ENCODE measurements at places on chromosomes 13 and 19.

GRCh38 chr19:41366089-41366488, 2.1 kb upstream of the B9D2 start:
- DNase-seq: no peak

GRCh38 chr13:60111691-60112090, 52.0 kb downstream of the DIAPH3 start:
- DNase-seq: peak; percentile 1

- DNase-seq: no peak
Observed at GRCh38 chr19:17767559-17767958, 16.3 kb downstream of the FCHO1 start.

DNA sequence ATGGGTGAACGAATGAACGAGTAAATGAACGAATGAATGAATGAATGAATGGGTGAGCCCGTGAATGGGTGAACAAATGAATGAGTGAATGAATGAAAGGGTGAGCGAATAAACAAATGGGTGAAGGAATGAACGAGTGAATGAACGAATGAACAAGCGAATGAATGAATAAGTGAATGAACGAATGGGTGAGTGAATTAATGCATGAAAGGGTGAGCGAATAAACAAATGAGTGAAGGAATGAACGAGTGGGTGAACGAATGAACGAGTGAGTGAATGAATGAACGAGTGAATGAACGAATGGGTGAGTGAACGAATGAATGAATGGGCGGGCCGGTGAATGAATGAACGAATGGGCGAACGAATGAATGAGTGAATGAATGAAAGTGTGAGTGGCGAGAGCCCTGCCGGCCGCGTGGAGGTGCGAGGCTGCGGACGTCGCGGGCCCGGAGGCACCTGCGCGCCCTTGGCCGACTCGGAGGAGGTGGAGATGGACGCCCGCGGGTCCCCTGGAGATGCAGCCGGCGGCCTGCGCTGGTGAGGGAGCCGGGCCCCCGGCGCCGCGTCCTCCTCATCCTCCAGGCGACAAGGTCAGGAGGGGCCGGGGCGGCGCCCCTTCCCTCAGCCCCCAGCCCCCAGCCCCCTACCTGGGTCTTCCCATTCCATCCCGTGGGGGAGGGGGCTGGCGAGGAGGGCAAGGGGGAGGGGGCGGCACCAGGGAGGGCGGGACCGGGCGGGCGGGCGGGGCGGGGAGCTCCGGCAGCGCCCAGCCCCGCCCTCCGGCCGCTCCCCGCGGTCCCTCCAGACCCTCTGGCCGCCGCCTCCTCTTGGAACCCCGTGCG, 15.4 kb downstream of the ANKRD24 start:
- DNase-seq: no peak

GRCh38 chr13:65125236-65125635, 2104.9 kb downstream of the PCDH9 start:
- DNase-seq: no peak

GRCh38 chr13:105971312-105971711, 564.1 kb downstream of the EFNB2 start:
- DNase-seq: no peak

- no peak for DNase-seq
Observed at GRCh38 chr13:29924482-29925350, 74.3 kb upstream of the UBL3 start.

- DNase-seq: no peak
Observed at GRCh38 chr13:97390941-97391600, 42.9 kb upstream of the RAP2A start.

GRCh38 chr19:52270266-52270885, 989 bp downstream of the ZNF766 start:
- DNase-seq: no peak

DNA sequence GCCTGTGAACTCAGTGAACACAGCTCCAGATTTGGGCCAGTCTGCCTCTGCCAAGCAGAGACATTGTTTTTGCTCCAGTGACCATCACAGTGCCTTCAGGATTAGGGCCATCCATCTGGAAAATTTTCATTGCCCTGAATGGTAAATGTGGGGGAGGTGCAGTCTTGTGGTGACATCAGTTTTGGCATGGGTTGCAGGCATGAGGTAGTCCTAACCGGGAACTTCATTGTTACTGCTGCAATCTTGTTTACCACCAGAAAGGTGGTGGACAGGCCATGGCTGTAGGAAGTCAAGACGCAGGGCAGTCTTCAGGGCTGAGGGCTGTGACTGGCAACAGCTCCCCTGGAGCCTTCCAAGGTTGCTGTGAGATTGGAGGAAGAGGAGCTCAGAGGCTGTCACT, 55.2 kb downstream of the SPATA13 start:
- DNase-seq: no peak

GRCh38 chr13:86933676-86934075, 737.5 kb upstream of the SLITRK5 start:
- DNase-seq: no peak

GRCh38 chr13:34006011-34006410, 188.1 kb downstream of the RFC3 start:
- no peak for DNase-seq

- DNase-seq: no peak
Observed at GRCh38 chr13:27130979-27131623, 40.5 kb downstream of the USP12 start.

GRCh38 chr19:12265921-12266704, 28.6 kb downstream of the ZNF44 start:
- no peak for DNase-seq

DNA sequence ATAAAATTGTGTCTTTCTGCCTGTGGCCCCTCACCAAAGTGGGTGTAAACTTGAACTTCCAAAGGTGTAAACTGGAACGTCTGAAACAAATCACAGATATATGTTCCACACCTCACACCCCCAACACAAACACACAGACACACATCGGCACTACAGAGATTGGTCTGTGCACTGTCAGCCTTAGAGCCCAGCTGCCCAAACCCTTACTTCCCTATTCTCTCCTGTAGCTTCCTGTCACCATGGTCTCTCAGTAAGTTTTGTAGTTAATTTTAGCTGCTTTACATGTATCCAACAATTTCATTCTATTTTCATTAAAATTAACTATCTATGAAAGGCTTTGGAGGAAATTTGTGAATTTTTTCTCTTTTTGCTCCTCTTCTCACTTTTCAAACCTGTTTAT, 5.4 kb downstream of the TM9SF2 start:
- DNase-seq: no peak

GRCh38 chr13:39521701-39522100, 81.3 kb downstream of the LHFPL6 start:
- DNase-seq: no peak

DNA sequence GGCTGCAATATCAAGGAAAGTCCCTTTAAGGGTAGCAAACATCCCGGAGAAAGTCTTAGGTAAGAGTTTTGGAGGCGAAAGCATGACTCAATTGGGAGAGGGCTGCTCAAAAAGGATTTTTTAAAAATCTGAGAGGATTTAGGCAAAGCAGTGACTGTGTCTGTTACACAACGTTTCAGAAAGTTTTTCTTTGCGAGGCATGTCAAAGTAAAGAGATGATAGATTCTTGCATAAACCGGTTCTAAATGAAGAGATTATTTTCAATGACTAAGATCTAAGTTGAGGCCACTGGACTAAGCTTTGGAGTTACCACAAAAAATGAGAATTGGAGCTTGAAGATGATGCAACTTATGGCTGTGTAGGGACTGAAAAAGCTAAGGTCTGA, 43.7 kb upstream of the ENOX1 start:
- DNase-seq: peak; percentile 82

GRCh38 chr19:13972368-13973155, 20.3 kb downstream of the DCAF15 start:
- no peak for DNase-seq

DNA sequence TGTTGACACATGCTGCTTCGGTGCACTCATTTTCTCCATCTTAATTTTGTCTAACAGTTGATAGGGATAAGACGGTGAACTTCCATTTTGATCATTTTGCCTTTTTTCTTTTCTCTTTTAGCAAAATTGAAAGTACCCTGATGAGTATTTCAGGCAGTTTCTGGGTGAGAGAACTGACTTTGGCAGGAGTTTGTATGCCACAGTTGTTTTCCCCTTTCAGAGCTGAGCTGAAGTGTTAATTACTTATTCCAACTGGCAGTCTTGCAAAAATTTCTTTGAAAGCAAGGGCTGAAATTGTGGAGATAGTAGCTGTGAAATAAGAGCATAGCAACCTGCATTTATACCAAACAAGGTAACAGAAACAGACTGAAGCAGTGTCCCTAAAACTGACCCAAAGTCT, 180.2 kb downstream of the SLITRK5 start:
- DNase-seq: no peak

DNA sequence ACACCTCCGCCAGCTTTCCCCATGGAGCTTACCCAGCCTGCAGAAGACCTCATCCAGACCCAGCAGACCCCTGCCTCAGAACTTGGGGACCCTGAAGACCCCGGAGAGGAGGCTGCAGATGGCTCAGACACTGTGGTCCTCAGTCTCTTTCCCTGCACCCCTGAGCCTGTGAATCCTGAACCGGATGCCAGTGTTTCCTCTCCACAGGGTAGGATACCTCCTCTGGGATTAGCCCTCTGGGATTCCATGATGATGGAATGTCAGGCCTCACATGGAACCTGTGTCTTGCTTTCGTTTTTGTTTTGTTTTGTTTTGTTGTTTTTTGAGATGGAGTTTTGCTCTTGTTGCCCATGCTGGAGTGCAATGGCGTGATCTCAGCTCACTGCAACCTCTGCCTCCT, 1.9 kb downstream of the RFXANK start:
- no peak for DNase-seq

- no peak for DNase-seq
Observed at GRCh38 chr19:3024870-3025548, 4.1 kb downstream of the TLE2 start.

DNA sequence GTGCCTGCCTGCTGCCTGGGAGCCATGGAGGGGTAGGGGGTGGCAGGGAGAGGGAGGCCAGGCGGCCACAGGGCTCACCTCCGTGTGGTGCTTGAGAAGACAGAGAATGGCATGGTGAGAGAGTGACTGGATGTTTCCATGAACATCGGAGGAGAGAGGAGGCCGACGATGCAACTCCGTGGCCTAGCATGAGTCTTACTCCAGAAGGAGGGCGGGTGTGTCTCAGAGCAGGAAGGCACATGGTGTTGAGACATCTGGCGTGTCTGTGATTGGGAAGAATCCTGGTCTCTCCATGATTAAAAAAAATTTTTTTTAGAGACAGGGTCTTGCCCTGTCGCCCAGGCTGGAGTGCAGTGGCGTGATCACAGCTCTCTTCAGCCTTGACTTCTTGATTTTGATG, 5.1 kb downstream of the IRGC start:
- no peak for DNase-seq

DNA sequence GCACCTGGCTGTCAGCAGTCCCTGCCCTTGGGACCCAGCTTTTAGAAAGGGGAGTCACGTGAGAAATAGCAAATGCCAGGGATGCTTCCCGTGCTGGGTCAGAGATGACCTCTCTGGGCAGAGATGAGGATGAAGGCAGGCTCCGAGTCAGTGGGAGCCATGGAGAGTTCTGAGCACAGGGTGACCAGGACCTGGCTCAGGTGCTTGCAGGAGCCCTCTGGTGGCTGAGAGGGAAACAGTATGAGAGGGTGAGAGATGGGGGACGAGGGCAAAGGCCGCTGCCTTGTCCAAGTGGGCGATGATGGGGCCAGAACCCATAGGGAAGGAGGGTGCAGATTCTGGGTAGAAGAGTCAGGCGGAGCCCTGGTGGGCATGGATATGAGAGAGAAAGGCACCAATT, 15.8 kb downstream of the TMED1 start:
- no peak for DNase-seq

- no peak for DNase-seq
Observed at GRCh38 chr13:30900952-30901749, 4.9 kb upstream of the MEDAG start.

DNA sequence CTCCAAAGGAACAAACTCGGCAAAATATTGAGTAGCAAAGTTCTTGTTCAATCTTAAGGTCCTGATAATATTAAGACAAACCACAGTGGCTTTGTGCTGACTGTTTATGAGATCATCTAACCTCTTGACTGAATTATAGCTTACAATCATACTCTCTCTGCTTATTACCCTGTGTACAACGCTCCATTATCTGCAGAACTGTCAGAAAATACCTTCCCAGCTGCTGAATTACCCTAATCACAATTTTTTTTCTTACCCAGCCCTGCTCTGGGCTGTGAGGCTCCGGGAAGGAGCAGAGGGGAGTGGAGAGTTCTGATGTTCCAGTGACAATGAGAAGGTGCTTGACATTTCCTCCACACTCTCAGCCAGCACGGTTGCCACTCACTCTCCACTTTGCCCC, 64.8 kb downstream of the DCT start:
- DNase-seq: no peak

- DNase-seq: no peak
Observed at GRCh38 chr19:10816691-10817090, 19.3 kb downstream of the TMED1 start.

DNA sequence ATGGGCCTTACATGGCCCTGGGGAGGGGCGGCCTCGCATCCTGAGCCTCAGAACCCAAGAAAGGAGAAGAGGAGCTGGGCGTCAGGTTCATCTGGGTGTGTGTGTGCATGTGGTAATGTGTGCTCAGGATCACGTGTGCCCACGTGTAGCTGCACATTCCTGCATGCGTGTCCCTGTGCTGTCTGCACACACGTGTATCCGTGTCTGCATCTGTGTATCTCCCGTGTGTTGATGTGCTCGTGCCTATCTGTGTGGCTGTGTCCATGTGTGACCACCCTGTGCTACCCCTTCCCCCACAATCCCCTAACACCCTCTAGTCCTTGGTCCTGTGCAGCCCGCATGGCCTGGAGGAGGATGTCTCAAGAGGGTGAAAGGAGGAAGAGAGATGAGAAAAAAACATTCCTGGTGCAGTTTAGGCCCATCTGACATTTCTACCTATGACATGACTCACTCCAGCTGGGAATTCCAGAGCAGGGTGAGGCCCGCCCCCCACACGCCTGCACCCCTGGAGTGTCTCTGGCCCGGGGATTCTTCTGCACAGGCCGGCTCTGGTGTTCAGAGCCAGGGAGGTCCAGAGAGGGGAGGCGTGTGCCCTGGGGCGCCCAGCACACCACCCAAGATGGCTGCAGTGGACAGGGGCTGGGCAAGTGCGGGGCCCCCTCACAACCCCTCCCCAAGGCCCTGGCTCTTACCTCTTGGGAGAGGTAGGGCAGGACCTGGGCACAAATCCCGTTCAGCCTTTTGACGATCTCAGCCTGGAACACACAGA, 7.1 kb downstream of the TLE5 start:
- no peak for DNase-seq

- no peak for DNase-seq
Observed at GRCh38 chr13:33367926-33368325, 82.4 kb upstream of the STARD13 start.

GRCh38 chr13:45799451-45799850, 52.1 kb downstream of the SIAH3 start:
- no peak for DNase-seq

- DNase-seq: no peak
Observed at GRCh38 chr19:31096062-31096830, 253.0 kb downstream of the TSHZ3 start.

GRCh38 chr19:15935167-15935702, 906 bp upstream of the CYP4F11 start:
- DNase-seq: no peak

DNA sequence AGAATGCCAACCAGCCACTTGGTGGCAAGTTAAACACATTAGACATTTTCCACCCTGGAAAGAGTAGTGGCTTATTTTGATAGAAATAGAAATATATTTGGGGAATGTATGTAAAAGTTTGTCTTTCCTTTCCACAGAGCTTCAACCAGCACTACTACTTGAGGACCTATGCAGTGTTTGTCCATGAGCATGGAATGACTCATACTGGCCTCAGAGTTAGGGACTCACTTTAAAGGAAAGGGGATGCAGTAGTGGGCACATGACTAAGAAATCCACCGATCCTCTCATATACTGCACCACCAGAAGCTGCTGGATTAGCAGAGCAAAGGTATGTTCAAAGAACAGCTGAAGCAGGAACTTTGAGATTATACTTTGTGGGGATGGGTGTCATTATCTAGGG, 62.6 kb downstream of the LACC1 start:
- no peak for DNase-seq
